ENCODE measurements at places on chromosomes 6 and 20. TPM values are rescaled to one million over a fixed set of nuclear protein-coding genes. Genes with fewer than 3 reads are reported as not detected.

GRCh38 chr6:41635365-41635764 lies 2.9 kb upstream of the MDFI start:
- DNase-seq, result no peak

- DNase-seq, result no peak
These were observed 20.5 kb upstream of the KIAA1586 start for GRCh38 chr6:57026001-57026400.

Gene SIRPB2
- total RNA-seq, result 1.8 TPM

Gene C2
- 4.9 TPM for total RNA-seq

GRCh38 chr20:32678948-32679347 lies 5.2 kb upstream of the C20orf203 start:
- DNase-seq, result peak; percentile 18

- DNase-seq, result no peak
These were observed 39.4 kb downstream of the RRBP1 start for GRCh38 chr20:17642404-17643269.

GRCh38 chr6:6177754-6178153 lies 142.7 kb downstream of the F13A1 start:
- no peak for DNase-seq

GRCh38 chr6:112906726-112907125 lies 559.6 kb downstream of the RFPL4B start:
- peak; percentile 81 for DNase-seq

DNA sequence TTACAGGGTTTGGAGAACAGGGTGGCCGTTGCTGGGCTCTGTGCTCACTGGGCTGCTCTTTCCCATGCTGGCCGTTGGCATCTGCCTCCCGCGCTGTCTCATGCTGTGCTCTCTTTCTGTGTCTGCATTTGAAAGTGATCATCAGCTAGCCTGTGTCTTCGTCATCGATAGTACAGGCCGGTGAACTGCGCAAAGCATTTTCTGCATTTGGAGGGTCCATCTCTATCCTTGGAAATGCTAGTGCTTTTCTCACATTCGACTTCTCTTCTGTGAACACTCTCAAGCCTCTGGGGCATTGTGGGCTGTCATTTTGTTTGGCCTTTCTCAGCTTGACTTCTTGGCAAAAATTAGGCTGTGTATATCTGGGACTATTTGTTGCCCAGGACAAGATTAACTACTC lies 6.8 kb upstream of the SNHG17 start:
- DNase-seq, result no peak

- DNase-seq, result no peak
These were observed 140.4 kb downstream of the C6orf58 start for GRCh38 chr6:127717384-127717783.

DNA sequence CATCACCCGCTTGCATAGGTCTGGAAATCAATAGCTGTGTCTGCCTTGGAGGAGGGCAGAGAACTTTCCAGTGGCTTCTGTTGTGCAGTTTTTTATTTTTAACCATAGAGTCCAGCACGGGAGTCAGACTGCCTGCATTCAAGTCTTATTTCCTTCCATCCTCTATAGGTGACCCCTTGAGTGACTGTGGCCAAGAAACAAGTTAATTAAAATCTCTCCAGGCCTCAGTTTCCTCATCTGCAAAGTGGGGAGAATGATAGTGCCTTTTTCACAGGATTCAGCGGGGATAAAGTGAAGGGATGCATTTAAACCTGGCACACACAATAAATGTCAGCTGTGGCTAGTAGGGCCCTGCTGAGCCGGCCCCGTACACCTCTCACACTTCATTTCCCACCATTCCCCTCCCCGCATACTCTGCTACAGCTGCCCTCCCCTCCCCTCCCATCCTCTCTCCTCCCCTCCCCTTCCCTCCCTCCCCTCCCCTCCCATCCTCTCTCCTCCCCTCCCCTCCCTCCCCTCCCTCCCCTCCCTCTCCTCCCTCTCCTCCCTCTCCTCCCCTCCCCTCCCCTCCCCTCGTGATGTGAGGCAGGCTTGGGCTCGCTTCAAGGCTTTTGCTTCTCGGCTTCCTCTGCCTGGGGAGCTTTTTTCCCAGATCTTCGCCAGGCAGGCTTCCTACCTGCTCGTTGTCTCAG lies 150.5 kb downstream of the TFAP2C start:
- DNase-seq, result no peak

Gene ETV7
- 0.49 TPM for total RNA-seq

Gene RCAN2
- total RNA-seq, result 1.9 TPM

DNA sequence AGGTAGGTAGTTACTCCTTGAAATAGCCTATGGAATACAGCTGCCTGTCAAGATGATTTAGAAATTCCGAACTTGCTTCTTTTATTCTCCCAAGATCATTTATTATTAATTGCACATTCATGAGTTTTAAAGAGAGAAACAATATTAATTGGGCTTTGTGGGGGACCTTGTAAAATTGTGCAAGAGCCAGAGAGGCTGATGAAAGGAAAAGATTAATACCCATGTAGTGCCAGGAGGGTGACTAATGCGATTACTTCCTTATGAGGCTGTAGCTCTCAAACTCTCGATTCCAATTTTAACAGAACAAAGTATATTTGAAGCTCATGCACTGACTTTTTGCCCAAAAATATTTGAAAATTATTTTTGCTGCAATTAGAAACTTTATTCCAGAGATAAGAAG lies 423.8 kb upstream of the ID4 start:
- DNase-seq, result no peak

Data from skin of body (tissue), 3 donors.